CD4-positive, alpha-beta T cell treated with Interleukin-12 subunit alpha and Interleukin-12 subunit beta, for 1 hour (primary cell): ENCODE measurements at places on chromosomes 7 and 10.
A peak's percentile ranks its signal among the peaks of the same experiment; 100 is the strongest.

DNA sequence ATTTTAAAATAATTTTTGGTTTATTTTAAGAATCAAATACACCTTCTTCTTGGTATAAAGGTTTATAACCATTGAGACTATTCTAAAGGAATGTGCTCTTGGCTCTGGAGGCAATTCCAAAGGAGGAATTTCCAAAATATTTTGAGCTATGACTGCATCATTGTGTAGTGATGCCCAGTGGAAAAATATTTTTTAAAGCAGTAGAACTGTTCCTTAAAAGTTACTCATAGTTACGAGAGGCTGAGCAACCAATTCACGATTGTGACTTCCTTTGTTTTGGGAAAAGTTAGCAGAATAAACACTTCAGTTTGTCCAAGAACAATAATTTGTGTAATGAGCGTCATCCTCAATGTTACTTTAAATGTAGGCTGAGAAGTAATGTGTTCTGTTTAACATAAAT is 233.6 kb downstream of the BAMBI start:
- DNase-seq = no peak

DNA sequence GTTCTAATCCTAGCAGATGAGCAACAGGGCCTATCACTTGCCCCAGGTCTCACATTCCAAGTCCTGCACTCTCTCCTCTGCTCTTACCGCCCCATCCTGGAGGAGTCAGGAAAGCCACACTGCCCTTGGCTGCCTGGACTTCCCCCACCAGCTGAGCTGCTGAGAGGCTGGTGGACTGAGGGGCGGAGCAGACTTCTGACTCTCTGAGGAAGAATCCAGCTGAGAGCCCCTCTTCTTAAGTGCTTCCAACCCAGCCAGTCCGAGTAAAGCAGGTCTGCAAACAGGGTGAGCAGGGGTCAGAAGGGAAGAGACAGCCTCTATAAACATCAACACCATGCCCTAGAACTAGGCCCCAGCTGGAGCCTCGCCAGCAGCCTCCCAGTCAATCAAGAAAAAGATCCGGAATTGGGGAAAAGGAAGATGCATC is 92.4 kb upstream of the TMEM72 start:
- DNase-seq = no peak

DNA sequence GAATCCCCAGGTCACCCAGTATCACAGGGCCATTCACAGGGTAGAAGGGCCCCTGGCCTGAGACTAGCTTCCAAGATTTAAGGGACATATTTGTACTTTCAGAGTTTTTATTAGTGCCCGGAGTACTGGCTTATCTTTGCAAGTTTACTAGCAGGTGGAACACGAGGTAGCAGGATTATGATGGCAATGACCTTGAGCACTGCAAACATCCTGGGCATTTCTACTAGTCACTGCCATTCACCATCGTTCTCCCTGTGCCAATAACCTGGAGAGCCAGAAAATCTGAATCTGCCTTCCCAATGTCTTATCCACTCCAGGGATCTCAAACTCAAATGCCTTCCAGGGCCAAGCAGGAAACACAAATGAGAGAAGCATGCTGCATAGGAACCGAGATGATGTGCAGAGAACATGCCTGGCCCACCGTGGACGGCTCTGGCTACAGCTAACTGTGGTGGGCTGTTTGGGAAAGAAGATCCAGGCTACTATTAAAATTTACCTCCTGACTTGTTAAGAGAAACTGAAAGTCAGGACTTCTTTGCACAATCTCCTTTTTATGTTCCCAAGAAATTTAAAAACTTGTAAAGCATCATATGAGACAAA is 16.7 kb downstream of the FAM53B start:
- no peak for DNase-seq

DNA sequence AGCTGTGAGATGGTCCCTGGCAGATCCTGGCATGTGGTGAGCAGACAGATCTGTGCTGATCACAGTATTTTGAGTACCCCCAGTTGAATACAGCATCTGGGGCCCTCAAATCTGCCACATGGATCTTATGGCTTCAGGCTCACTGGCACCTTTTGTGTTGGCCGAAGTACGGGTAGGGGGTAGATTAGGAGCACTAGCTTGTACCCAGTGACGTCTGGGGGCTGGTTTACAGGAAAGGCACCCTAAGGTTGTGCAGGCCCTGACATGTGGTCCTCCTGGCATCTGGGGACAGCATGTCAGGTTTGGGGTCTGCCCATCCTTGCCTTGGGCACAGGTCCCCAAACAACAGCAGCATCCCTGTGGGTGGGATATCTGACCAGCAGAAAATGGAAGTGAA is 53.2 kb downstream of the SYPL1 start:
- DNase-seq = no peak

DNA sequence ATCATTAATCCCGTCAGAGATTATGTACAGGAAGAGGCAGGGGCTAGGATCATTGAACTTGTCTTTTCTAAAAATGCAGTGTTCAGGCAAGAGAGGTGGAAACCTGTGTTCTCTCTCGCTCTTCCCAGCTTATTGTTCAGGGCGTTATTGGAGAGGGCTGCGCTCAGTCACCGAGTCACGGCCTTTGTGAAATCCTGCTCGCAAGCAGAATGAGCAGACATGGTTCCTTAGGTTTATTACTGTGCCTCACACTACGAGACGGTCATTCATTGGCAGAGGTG is 631 bp upstream of the PRKRIP1 start:
- DNase-seq = no peak

GRCh38 chr7:150958062-150958552 is 20.0 kb downstream of the KCNH2 start:
- no peak for DNase-seq

- no peak for DNase-seq
Measured at GRCh38 chr7:100400656-100401055, 27.4 kb downstream of the PILRA start.

- no peak for DNase-seq
Measured at GRCh38 chr10:85026878-85027467, 698.6 kb downstream of the CCSER2 start.

GRCh38 chr10:125000366-125001312 is 58.7 kb downstream of the ZRANB1 start:
- no peak for DNase-seq

DNA sequence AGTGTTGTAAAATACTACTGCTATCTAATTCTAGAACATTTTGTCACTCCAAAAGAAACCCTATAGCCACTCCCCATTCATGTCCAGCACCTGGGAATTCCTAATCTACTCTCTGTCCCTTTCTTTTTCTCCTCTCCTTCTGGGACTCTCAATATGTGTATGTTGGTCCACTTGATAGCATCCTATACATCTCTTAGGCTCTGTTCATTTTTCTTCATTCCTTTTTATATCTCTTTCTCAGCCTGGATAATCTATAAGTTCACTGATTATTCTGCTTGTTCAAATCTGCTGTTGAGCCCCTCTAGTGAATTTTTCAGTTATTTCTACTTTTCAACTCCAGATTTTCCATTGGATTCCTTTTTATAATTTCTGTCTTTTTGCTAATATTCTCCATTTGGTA is 108.6 kb downstream of the CCDC3 start:
- no peak for DNase-seq

DNA sequence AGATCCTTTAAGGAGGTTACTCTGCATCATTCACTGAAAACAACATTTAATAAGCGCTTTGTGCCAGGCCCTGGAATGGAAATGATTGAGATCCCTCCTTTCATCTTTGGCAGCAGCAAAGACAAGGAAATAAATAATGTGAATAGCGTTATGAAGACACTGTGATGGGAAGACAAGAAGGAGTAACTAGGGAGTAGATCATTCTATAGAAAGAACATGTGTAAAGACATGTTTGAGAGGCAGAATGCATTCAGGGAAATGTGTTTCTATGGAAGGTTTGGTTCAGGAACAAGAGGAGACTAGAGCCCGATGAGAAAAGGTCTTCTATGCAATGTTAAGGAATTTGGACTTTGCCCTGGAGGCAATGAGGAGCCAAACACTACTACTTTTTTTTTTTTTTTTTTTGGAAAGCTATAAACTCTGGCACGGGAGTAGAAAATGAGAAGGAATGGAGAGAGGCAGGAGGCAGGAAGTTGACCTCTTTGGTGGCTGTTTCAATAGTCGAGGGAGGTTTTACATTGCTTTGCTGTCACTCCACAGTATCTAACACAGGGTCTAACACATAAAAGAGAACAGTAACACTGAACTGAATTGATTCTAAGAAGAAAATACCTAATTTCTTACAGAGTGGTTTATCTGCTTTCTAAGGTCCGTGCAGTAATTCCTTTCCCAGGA is 44.9 kb downstream of the SMURF1 start:
- DNase-seq = no peak

- DNase-seq = no peak
Measured at GRCh38 chr10:75466886-75467285, 35.5 kb downstream of the LRMDA start.

GRCh38 chr7:46029111-46029704 is 108.1 kb upstream of the IGFBP3 start:
- no peak for DNase-seq

DNA sequence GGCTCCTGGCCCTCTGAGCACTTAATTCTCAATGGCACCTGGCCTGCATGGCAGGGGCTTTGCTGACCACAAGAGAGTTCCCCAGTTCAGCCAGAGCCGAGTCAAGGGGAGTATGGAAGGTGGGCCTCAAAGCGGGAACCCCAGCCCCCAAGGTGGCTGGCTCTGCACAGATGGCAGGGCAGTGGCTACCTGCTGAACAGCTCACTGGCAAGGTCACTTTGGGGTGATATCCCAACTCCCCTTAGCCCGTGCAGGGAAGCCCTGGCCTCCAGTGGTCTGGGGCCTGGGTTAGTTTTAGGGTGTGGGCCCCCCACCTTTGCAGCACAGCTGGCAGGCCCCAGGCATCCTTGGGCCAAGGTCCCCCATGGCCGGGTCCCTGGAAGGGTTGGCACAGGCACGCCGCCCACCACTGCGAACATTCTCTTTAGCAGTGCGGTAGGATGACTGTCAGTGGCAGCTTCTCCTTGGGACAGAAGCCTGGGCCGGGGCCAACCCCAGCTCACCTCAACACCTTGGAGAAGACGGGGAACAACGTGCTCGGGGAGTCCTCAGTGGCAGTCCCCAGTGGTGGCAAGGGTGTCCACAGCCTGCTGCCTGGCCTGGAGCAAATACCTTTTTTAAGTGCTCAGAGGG is 36.8 kb downstream of the PPIF start:
- no peak for DNase-seq

DNA sequence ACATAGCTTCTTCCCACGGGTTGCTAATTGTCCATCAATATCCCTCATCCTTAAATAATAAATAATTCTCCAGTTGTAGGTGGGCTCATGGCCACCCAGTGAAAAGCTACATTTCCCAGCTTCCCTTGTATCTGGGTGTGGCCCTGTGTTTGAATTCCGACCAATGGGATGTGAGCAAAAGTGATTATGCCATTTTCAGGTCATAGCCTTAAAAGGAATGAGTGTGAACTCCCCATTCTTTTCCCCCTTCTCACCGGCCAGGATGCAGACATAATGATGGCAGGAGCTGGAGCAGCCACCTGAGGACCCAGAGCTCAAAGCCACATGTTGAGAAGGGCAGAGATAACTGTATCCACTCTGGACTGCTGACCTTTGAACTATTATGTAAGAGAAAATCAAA is 30.3 kb upstream of the CALU start:
- DNase-seq = no peak

DNA sequence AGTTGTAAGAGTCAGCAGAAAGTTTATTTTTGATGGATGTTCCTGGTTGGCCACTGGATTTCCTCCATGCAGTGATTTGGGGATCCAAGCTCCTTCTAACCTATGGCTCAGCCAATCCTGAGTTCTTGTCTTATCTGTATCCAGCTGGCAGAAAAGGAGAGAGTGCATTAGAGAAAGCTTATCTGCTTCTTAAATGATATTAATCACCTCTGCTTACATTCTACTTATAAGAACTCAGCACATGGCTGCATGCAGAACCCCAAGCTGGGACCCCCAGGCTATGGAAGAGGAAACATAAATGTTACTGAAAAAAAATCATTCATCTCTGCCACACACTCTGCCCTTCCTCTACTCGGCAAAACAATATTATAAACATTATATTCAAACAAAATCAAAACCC is 739.8 kb upstream of the AUTS2 start:
- DNase-seq = no peak

- peak; percentile 37 for DNase-seq
Measured at GRCh38 chr7:12389089-12389700, 14.5 kb downstream of the VWDE start.

- no peak for DNase-seq
Measured at GRCh38 chr7:504221-505111, 15.2 kb downstream of the PDGFA start.

GRCh38 chr7:129389829-129390228 is 44.4 kb upstream of the STRIP2 start:
- DNase-seq = no peak

GRCh38 chr7:131057015-131057793 is 270.5 kb upstream of the MKLN1 start:
- peak; percentile 72 for DNase-seq

DNA sequence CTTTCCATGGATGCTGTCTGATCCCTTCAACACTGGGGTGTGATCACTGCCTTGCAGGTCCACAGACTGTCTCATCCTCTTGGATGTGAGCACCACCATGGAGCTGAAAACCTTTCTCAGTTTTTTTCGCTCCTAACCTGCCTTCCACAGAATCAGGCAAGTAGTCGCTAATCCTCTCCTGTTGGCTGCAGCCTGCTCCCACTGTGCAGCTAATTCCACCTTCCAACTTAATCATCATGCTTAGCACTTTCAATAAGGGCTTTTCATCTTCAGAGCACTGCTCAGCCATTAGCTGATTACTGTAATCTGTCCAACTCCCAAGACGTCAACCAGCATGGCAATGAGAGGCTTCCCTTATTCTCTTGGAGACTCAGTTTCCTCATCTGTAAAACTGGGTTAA is 15.1 kb upstream of the CDH23 start:
- DNase-seq = no peak

DNA sequence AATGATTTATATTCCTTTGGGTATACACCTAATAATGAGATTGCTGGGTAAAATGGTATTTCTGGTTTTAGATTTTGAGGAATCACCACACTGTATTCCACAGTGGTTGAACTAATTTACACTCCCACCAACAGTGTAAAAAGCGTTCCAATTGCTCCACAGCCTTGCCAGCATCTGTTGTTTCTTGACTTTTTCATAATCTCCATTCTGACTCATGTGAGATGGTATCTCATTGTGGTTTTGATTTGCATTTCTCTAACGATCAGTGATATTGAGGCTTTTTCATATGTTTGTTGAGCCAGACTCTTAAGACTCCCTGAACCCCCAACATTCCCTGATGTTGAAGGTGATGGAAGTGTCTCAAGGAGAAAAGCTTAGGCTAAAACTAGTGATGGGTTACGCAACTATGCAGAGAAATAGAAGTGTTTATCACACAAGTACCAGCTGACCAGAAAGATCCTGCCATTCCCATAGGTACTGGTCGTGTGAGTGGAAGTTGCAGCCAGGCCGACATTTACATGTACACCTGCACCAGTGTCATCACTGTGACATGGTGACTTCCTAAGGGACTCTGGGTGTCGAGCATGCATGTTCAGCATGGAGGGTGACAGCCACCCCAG is 711.2 kb upstream of the NRP1 start:
- DNase-seq = no peak

GRCh38 chr7:80070391-80070790 is 64.2 kb upstream of the GNAI1 start:
- no peak for DNase-seq

DNA sequence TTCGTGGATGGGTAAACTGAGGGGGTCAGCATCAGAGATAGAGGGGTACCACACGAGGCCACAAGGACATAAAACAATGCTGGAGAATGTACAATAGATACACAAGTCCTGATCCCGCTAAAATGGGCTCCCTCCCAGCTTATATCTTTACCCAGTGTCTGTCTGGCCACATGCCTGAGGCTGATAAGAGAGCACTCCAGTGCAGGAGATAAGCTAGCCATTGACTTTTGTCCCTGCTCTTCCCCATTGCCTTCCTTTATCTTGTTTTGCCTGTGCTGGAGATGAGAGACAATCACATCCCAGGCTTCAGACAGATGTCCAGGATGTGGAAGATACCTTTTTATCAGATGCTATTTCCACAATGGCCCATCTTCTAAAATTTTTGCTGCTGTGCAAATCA is 6.0 kb downstream of the GAD2 start:
- no peak for DNase-seq
